ENCODE measurements at places on chromosomes 2 and 18. TPM values are rescaled to one million over a fixed set of nuclear protein-coding genes. Genes with fewer than 3 reads are reported as not detected.

Gene LYPD6
- total RNA-seq, result 0.59 TPM

DNA sequence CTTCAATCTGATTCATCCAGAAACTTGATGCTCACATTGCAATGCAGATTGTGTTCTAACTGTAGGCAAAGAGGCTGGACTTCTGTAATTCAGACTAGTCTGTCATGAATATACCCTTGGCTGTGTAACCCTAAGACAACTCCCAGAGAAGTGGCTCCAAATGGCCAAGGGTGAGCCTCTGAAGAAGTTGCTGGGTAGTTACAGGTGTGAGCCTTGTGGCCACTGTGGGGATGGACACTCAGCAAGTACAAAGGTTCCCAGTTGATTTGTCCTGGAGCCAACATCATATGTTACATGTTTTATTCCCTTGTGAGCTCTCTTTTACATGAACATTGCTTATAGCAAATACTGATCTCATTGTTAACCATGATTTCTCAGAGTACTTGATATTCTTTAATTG lies 94.8 kb upstream of the KCNJ3 start:
- no peak overlapping the region for H3K27ac ChIP-seq
- DNase-seq, result no peak
- no peaks in the 10 kb centered on the region for H3K4me1 ChIP-seq
- no peaks in the 10 kb centered on the region for H3K36me3 ChIP-seq
- H3K4me3 ChIP-seq, result no peak overlapping the region

- H3K36me3 ChIP-seq, result no peaks in the 10 kb centered on the region
- H3K27me3 ChIP-seq, result peaks cover 9% of the 10 kb centered on the region
- no peak overlapping the region for H3K4me3 ChIP-seq
- H3K27ac ChIP-seq, result no peak overlapping the region
- DNase-seq, result no peak
These were observed 217.8 kb upstream of the REV1 start for GRCh38 chr2:99707592-99707991.

GRCh38 chr18:78976765-78977636 lies 2.6 kb upstream of the SALL3 start:
- no peaks in the 10 kb centered on the region for H3K4me1 ChIP-seq
- peaks cover 69% of the 10 kb centered on the region for H3K27me3 ChIP-seq
- H3K4me3 ChIP-seq, result no peak overlapping the region
